Upper lobe of right lung (tissue), 1 donor: ENCODE measurements at places on chromosomes 12 and 14.
A peak's percentile ranks its signal among the peaks of the same experiment; 100 is the strongest.

DNA sequence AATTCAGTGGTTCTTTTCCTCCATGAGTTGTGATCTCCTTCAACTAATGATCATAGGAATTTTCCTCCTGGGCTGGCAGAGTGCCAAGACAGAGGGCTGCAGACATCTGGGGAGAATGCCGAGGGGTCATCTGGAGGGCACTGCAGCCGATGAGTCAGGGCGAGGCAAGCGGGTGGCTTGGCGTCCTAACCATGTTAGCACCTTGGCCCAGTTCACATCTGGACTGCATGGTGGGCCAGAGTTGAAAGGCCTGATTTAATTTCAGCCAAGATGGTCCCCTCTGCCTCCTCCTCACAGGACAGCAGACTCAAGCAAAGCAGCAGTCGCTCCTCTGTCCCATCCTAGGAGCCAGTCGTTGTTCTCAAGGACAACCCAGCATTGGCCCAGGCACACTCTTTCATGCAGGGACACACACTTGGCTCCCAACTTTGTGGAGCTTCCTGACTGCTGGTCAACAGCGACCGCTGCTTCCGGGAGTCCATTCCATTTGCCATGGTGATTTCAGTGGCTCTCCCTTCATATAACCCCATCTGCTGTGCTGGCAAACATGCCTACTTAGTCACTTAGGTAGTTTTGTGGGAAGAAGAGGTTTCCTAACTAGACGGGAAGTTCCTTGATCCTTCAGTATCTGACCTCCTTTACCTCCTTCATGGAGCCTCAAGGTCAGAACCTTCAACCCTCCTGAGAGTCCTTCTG is 161.8 kb downstream of the TTC8 start:
- H3K27ac ChIP-seq = no peak overlapping the region
- no peak for DNase-seq
- no peak overlapping the region for H3K4me3 ChIP-seq
- H3K27me3 ChIP-seq = no peaks in the 10 kb centered on the region
- no peaks in the 10 kb centered on the region for H3K4me1 ChIP-seq

DNA sequence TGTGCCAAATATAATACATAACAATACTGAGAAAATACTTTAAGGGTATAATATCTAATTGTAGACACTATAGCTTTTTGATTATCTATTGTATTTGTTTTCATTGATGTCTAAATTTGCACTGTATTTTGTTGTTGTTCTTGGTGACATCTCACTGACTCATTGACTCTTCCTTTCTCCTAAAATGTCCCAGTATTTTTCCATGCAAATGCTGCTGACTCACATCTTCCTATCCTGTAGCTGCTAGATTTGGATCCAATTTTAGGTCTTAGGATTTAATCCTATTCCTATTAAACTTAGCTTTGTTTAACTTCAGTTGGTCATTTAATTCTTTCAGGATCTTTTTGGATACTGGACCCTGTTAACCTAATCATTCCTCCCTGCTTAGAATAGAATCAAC is 148.5 kb downstream of the TMTC2 start:
- H3K27me3 ChIP-seq = no peaks in the 10 kb centered on the region
- no peaks in the 10 kb centered on the region for H3K36me3 ChIP-seq
- no peak overlapping the region for H3K27ac ChIP-seq
- H3K4me3 ChIP-seq = no peak overlapping the region
- H3K4me1 ChIP-seq = no peaks in the 10 kb centered on the region
- no peak for DNase-seq

GRCh38 chr14:81464253-81465002 is 64.3 kb upstream of the STON2 start:
- no peaks in the 10 kb centered on the region for H3K36me3 ChIP-seq
- H3K4me1 ChIP-seq = peaks cover 2% of the 10 kb centered on the region
- DNase-seq = no peak

DNA sequence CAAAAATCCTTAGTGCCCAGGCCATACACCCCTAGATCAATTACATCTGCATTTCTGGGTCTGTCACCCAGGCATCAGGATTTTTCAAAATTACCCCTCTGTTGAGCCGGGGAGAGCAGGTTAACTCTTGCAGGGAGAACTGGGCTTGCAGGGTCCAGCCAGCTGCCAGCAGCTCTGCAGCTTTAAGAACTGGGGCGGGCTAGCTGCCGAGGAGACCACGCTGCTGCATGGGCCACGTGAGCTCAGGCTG is at the start of gene DGLUCY:
DGLUCY (plus strand) TSS at position 245 of the 250 bp plus-strand sequence. CDS start 46,222 bp downstream, outside the sequence.
- no peaks in the 10 kb centered on the region for H3K36me3 ChIP-seq
- H3K27me3 ChIP-seq = no peaks in the 10 kb centered on the region
- DNase-seq = peak; percentile 90
- peak within 1 kb of the TSS; percentile 54 for H3K4me3 ChIP-seq
- H3K4me1 ChIP-seq = peaks cover 41% of the 10 kb centered on the region

DNA sequence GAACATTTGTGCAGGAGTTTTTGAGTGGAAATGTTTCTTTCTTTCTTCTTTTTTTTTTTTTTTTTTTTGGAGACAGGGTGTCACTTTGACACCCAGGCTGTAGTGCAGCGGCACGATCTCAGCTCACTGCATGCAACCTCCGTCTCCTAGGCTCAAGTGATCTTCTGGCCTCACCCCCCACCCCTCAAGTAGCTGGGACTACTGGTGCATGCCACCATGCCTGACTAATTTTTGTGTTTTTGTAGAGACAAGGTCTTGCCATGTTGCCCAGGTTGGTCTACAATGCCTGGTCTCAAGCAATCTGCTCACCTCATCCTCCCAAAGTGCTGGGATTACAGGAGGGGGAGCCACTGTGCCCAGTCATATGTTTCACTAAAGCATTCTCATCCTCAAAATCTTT is 69.2 kb upstream of the BCAT1 start:
- no peak for DNase-seq
- no peaks in the 10 kb centered on the region for H3K36me3 ChIP-seq
- H3K4me3 ChIP-seq = no peak overlapping the region
- H3K27me3 ChIP-seq = no peaks in the 10 kb centered on the region

DNA sequence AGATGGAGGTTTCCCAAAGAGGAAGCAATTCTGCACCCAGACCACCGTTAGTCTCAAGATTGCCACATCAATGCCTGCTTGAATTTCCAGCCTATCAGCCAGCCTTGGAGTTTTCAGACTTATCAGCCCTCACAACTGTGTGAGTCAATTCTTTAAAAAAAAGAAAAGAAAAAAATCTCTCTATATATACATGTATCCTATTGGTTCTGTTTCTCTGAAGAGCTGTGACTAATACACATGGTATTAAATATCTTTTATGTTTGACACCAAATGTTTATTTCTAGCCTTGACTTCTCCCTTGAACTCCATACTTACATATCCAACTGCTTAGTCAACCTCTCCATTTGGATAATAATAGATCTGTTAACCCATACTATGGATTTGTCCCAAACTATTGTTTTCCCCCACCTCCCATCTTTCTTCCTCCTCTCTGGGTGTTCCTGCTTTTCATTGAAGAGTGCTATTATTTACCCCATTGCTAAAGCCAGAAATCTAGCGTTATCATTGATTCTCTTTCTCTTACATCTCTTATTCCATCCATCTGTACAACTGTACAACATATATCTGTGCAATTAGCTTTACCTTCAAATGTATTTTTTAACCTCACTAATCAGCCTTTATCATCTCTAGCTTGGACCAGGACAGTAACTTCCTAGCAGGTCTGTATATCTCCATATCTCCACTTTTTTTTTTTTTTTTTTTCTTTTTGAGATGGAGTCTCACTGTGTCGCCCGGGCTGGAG is 22.7 kb upstream of the EID3 start:
- peaks cover 11% of the 10 kb centered on the region for H3K4me1 ChIP-seq
- H3K4me3 ChIP-seq = no peak overlapping the region
- H3K27me3 ChIP-seq = no peaks in the 10 kb centered on the region
- H3K27ac ChIP-seq = no peak overlapping the region

DNA sequence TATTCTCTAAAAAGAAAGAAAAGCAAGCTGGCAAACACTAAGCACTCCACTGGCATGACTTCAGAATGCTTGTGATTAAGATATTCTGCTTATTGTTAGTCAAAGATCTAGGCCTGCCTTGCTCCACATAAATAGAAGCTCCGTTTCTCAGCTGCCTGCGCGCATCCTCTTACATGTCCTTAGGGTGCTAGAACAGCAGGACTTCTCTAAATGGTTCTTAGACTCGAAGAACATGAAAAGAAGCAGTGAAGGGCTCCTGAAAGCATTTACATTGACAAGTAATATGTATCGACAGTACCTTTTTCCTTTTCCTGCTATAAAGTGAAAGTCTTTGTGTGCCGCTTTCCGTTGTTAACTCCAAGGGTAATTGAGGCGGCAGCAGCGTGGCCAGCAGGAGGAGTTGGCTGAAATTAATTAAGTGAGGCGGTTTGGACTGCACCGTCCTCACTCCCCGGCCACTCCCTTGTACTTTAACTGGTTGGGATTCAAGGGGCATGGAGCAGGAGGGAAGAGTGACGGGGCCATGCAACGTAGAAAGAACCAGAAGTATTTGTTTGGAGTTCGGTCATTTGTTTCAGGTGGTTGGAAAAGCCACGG is 34.2 kb upstream of the OTX2 start:
- H3K27me3 ChIP-seq = peaks cover 12% of the 10 kb centered on the region
- no peaks in the 10 kb centered on the region for H3K4me1 ChIP-seq
- no peaks in the 10 kb centered on the region for H3K36me3 ChIP-seq

DNA sequence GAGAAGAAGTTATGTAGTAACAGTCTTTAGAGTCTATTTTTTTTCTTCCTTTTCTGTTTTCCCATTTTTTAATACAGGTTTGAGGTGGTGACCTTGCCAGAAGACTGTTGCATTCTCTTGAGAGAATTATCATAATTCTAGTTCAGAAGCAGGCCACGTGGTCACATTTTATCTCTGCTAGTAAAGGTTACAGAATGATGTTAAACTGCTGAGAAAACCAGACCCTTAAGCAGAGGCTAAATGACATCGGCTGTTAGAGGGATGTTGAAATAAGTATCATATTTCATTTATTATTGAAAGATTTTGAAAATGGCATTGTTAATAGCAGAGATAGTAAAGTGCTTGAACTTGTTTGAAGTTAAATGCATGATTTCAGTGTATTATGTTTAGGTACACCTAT is 49.2 kb downstream of the BRMS1L start:
- DNase-seq = no peak
- no peak overlapping the region for H3K4me3 ChIP-seq
- H3K27me3 ChIP-seq = no peaks in the 10 kb centered on the region
- peaks cover 7% of the 10 kb centered on the region for H3K4me1 ChIP-seq
